ENCODE measurements at places on chromosomes 5 and 9.

- no peak for DNase-seq
Measured at GRCh38 chr5:106530150-106530549, 1140.6 kb downstream of the EFNA5 start.

DNA sequence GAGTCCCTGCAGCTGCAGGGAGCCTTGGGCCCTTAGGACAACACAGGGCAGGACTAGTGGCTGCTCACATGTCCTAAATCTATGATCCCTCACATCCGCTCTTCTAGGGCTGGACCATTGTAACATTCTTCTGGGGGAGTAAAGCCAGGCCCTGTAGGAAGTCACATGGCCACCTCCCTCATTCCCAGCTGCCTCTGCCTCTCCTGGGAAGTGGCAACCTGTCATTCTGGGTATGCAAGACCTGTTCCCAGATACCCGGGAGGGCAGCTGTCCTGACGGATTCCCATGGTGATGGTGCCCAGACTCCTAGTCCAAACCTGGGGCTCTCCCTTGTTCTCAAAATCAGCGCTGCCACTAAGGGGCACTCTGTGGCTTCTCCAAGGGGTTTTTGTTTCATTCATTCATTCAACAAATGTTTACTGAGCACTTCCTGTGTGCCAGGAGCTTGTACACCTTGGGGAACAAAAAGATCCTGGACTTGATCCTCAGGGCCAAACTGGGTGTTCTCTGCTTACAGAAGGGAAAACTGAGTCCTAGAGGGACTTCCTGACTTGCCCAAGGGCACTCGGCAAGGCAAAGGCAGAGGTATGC, 85.6 kb downstream of the PSD2 start:
- DNase-seq, result no peak

DNA sequence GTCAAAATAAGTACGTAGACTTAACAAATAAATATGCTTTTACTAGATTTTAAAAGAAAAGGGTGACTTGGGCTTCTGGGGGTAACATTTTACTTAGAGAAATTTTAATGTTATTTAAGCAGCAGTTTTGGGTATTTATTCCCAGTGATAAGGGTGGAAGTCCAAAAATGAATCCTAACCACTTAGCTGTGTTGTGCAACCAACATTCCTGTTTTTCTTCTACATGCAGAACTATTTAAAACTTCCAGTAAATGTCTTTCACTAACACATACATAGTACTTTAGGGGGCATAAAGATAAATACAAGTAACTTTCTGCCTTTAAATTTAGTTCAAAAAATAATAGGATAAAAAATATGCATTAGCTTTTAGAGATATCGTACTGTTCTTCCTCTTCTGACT, 436.7 kb downstream of the CTNND2 start:
- no peak for DNase-seq

- no peak for DNase-seq
Measured at GRCh38 chr5:75460942-75461610, 50.4 kb downstream of the CERT1 start.

- DNase-seq, result no peak
Measured at GRCh38 chr5:138878437-138879235, 3.5 kb upstream of the LRRTM2 start.

DNA sequence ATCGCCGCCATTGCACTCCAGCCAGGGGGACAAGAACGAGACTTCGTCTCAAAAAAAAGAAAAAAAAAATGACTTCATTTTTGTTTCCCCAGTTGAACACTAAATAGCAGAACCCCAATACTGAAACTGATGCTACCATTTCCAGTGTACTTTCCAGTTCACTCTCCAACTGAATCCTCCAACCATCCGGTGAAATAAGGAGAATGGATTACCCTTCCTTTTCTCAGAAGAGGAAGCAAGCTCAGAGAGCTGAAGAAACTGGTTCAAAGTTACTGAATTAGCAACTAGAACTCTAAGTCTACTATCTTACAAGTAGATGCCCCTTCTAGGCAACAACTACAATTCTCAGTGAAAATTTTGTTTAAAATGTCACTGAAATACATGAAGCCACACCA, 3.9 kb downstream of the FAM13B start:
- DNase-seq, result no peak

Data from activated T-helper 9 cell treated with anti-CD3 and anti-CD28 coated beads, Interleukin-2, amount 50 U/mL, for 16 hours (primary cell).